ENCODE measurements at places on chromosomes 4 and X.

GRCh38 chr4:150139297-150139865 is 61.1 kb downstream of the DCLK2 start:
- DNase-seq, result no peak

GRCh38 chr4:30719454-30720020 is 632 bp upstream of the PCDH7 start:
- DNase-seq, result no peak

GRCh38 chr4:89242216-89242615 is 65.4 kb downstream of the GPRIN3 start:
- no peak for DNase-seq

GRCh38 chr4:105624530-105624929 is 72.1 kb downstream of the ARHGEF38 start:
- no peak for DNase-seq

DNA sequence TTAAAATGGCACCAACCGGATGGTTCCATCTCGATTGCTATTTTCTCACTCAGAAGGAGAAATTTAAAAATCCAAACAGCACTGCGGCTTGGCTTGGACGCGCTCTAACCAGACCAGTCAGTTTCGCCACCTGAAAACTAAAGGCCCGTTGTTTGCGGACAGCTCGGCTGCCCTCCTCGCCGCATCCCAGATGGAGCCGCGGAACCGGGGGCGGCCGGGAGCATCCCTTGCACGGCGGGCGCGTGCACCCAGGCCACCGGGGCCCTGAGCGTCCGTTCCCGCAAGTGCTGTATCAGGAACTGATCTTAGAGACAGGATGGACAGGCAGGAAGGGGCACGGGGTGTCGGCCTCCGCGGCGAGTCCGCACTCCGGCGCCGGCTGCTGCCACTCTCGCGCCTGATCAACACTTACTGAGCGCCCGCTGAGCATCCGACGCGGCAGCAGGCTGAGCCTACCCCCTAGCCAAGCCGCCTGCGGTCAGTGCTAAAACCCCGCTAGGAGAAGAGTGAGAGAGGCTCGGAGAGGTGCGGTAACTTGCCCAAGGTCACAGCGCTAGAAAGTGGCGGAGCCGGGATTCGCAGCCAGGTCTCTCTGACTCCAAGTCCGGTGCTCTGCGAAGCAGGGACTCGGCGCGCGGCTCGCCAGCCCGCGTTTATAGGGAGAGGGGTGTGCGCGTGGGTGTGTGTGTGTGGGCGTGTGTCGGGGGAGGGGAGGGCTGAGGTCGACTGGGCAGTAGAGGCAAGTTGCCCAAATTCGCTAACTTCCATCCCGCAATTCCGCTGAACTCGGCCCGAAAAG is at the start of gene CITED1:
CITED1 (minus strand) TSS at position 629 of the 799 bp plus-strand sequence. CDS start 3,045 bp downstream, outside the sequence.
- no peak for DNase-seq

GRCh38 chr4:154593868-154594267 is 3.3 kb upstream of the FGA start:
- DNase-seq, result no peak

GRCh38 chrX:155766321-155766720 is 114.8 kb upstream of the VAMP7 start:
- no peak for DNase-seq

- DNase-seq, result no peak
These were observed 22.2 kb upstream of the HMX1 start for GRCh38 chr4:8893624-8894423.

- DNase-seq, result no peak
These were observed 6.8 kb upstream of the VSIG4 start for GRCh38 chrX:66046612-66047235.

- DNase-seq, result no peak
These were observed 30.5 kb downstream of the FGF2 start for GRCh38 chr4:122857160-122857559.

DNA sequence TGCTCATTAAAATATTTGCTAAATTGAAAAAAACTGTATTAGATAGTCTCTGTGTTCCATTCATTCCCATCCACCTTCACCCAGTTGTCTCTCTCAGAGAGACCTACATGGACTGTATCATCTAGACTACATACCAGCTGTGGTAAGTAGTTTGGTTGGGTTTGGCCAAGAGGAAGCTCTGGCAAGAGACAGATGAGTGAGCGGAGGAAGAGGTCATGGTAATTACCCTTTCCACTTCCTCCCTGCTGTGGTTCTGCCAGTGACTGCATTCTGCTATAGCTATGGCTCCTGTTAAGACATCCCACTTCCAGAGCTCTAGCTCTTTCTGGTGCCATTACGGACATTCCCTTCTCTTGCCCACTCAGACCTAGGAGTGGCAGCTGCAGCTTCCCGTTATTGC is 239.0 kb upstream of the MID1 start:
- no peak for DNase-seq

- DNase-seq, result no peak
These were observed 123.5 kb downstream of the DCHS2 start for GRCh38 chr4:154368060-154368459.

- DNase-seq, result no peak
These were observed 31.3 kb downstream of the MID1 start for GRCh38 chrX:10589098-10589497.

DNA sequence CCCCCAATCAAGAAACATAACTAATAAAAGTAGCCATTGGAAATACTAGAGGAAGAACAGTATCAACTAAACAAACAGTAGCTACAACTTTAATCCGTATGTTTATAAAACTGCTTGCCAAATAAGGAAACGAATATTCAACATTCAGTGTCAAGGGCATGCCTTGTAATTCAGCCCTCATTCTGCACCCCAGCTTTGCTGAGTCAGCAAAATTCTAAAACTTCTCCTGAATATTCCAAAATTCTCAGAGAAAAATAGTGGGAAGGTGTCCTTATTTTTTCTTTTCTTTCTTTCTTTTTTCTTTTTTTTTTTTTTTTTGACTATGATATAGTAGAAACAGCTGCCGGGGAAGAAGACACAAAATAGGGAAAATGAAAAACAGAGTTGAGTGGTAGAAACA is 344.8 kb upstream of the MAGEC2 start:
- no peak for DNase-seq

- no peak for DNase-seq
These were observed 37.5 kb downstream of the USP9X start for GRCh38 chrX:41122664-41123257.

GRCh38 chr4:135917011-135917410 is 1615.3 kb downstream of the PCDH18 start:
- DNase-seq, result peak; percentile 60

- DNase-seq, result no peak
These were observed 23.4 kb downstream of the CYTL1 start for GRCh38 chr4:4995908-4996265.

DNA sequence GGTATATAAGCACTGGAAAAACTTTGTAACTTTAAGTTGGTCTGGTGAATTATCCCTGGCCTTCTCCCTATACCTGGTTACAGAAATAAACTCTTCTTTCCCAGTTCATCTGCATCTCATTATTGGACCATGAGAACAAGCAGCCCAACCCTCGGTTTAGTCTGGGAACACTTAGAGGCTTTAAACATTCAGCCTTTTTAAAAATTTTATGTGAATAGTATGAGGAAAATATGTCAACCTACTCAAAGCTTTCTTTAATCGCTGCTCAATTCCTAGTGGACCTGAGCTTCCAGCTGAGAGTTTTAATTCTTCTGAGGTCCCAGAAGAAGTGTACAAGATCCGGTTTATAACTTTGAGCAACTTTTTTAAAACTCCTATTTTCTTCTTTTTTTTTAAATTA is 358.6 kb upstream of the NOCT start:
- no peak for DNase-seq

- no peak for DNase-seq
These were observed 32.9 kb upstream of the PDGFC start for GRCh38 chr4:157004279-157005161.

DNA sequence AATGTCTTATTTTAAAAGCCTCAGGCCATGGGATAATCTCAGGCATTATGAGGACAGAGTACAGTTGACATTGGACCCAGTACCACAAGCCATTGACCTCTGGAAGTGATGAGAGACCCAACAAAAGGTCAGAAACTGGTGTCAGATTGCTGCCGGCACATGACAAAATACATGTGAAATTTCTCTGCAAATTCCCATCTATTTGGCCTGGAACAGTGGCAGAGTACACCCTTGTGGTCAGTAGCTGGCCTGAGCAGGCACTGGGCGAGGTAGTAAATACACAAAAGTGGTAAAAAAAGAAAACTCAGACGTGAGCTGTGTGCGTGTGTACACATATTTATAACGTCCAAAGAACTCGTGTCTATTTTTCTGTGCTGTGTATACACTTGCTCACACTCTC is 155.5 kb downstream of the DHX15 start:
- no peak for DNase-seq

GRCh38 chr4:52572936-52573485 is 86.1 kb downstream of the USP46 start:
- peak; percentile 34 for DNase-seq

DNA sequence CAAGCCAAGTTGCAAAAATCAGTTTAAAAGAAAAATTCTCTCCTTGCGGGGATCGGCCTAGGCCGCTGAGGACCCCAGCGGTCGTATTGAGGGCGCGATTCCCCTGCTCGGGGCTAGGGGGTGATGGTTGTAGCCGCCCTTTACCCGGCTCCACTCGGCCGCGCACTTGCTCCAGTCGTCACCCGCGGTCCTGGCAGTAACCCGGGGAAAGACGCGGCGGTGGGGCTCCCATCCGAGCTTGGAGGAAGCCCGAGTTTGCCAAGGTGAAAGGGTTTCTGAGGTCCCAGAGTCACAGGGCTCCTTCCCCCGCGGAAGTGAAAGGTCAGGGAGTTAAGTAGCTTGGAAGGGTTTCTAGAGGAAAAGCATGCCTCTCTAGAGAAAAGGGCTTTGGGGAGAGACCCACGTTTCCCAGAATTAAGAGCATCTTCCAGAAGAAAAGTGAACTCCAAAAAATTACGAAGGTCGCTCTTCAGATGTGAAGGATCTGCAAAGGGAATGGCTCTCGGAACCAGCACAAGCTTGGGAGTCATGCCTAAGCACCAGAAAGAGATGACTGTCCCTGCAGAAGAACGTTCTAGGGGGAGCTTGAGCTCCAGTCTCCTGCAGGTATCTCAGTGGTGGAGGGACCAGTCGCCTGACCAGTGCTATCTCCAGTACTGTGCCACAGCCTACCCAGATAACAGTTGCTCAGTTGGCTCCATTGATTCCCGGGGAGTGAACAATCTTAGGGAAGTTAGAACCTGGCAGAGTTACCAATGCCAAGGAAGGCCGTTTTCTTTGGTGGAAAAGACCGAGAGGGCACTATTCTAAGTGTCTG is 875 bp downstream of the LAP3 start:
- no peak for DNase-seq

DNA sequence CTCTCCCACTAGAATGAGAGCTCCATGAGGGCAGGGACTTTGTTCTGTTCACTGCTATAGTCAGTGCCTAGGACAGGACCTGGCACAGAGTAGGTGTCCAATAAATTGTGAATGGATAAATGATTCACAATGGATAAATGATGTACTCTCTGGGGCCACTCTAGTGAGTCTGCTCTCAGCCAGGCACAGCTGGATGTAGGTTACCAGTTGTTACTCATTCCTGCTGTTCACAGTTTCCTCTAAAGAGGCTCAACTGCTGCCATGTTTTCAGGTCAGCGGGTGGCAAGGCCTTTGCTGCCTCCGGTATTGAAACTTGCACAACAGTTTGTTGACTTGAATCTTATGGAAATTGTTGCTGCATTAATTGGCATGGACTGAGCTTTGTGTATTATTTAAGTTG is 99.1 kb downstream of the NHSL2 start:
- DNase-seq, result no peak

DNA sequence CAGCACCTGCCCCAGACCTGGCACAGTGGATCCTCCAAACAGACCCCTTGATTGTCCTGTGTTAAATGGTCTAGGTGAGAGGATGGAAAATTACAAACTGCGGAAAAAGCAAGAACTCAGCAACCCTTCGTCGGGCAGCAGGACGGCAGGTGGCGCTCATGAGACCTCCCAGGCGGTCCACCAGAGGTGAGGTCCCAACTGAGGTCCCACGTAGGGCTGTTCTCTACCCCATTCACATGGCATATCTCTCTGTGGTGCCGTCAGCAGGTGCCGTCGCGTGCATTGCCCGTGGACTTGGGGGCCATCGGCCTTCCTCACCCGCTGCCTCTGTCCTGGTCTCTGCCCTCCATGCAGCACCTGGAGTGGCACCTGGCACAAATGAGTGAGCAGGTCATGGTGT is 88.2 kb downstream of the CRMP1 start:
- no peak for DNase-seq

GRCh38 chr4:105909787-105910281 is 14.6 kb downstream of the NPNT start:
- DNase-seq, result no peak

GRCh38 chrX:39705290-39705689 is 392.5 kb downstream of the BCOR start:
- DNase-seq, result peak; percentile 53

GRCh38 chr4:79869597-79870237 is 203.3 kb downstream of the ANTXR2 start:
- DNase-seq, result no peak

DNA sequence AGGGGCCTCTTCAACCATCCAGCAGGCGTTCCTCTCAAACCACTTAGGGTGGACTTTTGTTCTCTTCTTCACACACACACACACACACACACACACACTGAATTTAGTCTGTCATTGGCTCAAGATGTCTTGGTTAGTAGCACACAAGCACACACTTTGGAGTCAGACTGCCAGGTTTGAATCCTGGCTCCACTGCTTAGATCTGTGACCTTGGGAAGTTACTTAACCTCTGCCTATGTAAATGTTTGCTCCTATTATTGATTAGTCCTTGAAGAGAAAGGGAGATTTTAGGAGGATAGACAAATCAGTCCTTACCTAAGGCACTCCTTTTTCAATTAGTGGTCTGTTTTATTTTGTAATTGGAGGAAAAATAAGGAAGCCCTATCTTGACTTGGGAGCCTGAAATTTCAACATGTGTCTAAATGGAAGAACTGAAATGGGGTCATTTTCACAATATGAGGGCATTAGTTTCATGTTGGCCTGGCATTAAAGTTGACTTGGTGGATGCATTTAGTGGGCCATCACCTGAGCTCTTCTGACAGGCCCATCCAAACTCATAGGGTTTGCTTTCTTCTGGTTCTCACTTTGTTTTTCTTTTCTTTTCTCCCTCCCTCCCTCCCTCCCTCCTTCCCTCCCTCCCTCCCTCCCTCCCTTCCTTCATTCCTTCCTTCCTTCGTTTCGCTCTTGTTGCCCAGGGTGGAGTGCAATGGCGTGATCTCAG is 13.3 kb upstream of the TMEM131L start:
- no peak for DNase-seq

GRCh38 chr4:145531859-145532258 is 50.2 kb downstream of the SMAD1 start:
- DNase-seq, result no peak

DNA sequence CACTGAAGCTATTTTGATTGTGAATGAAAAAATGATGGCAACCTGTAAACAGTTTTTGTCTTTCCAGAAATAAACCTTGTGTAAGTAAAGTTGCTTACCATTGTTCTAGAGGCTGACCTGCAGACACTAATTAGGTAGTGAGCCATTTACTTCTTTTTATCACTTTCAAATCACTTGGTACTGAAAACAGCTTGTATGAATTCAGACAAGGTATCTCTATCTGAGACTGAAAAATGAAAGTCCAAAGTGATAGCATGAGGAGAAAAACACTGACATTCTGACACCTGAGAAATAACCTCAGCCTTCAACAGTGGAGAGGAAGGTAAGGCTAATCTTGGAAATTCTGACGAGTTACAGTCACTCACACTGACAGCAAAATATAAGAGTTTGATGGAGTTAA is 238.8 kb downstream of the GPC3 start:
- DNase-seq, result no peak

- DNase-seq, result no peak
These were observed 47.3 kb upstream of the TLR3 start for GRCh38 chr4:186021461-186022167.

GRCh38 chrX:65451663-65452062 is 82.9 kb downstream of the LAS1L start:
- no peak for DNase-seq

- no peak for DNase-seq
These were observed 39.9 kb upstream of the MXD4 start for GRCh38 chr4:2301806-2302205.

Data from HS-5 (cell line).